Heart right ventricle (tissue), 16 donors: ENCODE measurements at places on chromosomes 5 and 9. TPM values are rescaled to one million over a fixed set of nuclear protein-coding genes. Genes with fewer than 3 reads are reported as not detected.

DNA sequence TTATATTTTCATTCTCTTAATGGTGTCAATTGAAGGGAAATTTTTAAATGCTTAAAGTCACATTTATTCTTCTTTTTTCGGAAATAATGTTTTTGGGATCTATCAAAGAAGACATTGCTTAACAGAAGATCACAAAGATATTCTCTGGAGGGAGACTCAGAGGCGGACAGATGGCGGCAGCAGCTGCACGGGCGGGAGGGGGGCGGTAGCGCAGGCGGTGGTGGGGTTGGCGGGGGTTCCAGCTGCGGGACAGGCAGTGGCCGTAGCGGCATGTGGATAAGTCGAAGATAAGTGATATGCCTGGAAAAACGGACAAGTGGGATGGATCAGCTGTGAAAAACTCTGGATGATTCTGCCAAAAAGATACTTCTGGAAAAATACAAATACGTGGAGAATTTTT, 31.6 kb upstream of the ZDHHC11B start:
- H3K27me3 ChIP-seq = no peaks in the 10 kb centered on the region
- no peaks in the 10 kb centered on the region for H3K4me1 ChIP-seq
- no peaks in the 10 kb centered on the region for H3K36me3 ChIP-seq
- H3K4me3 ChIP-seq = no peak overlapping the region

The GRAMD2B gene
- total RNA-seq = 32.9 TPM

- H3K27ac ChIP-seq = peak overlapping the region; percentile 59
- H3K36me3 ChIP-seq = peaks cover 9% of the 10 kb centered on the region
- peaks cover 65% of the 10 kb centered on the region for H3K4me1 ChIP-seq
- H3K4me3 ChIP-seq = no peak overlapping the region
- H3K27me3 ChIP-seq = no peaks in the 10 kb centered on the region
These were observed 20.4 kb downstream of the ADAM19 start for GRCh38 chr5:157555037-157555640.

DNA sequence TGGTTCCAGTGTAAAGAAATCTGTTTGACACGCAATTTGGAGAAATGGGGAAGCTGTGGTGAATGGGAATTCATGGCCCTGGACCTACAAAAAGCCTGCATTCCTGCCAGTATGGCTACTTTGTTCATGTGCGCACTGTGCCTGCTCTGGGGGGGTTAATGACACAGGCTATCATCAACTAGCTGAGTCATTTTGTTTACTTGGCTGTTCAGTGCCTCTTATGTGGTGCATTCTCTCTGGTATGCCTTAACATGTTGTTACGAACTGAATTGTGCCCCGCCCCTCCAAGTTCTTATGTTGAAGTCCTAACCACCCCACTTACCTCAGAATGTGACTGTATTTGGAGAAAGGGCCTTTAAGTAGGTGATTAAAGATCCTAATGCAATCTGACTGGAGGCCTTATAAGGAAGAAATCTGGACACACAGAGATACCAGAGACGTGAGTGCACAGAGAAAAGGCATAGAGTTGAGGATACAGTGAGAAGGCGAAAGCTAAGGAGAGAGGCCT, 20.4 kb upstream of the UBAP1 start:
- H3K27ac ChIP-seq = no peak overlapping the region
- no peaks in the 10 kb centered on the region for H3K4me1 ChIP-seq
- no peak for DNase-seq
- H3K27me3 ChIP-seq = no peaks in the 10 kb centered on the region
- H3K36me3 ChIP-seq = no peaks in the 10 kb centered on the region

The SLC36A2 gene
- total RNA-seq = 0.39 TPM

- H3K27me3 ChIP-seq = no peaks in the 10 kb centered on the region
- peaks cover 3% of the 10 kb centered on the region for H3K36me3 ChIP-seq
These were observed 831 bp downstream of the INPP5E start for GRCh38 chr9:136438548-136439480.

The PCDHA2 gene
- total RNA-seq = not detected
